ENCODE measurements at places on chromosomes 16 and 17.

GRCh38 chr17:80252871-80253270 lies 7.8 kb upstream of the RNF213 start:
- DNase-seq, result peak; percentile 84

- no peak for DNase-seq
Measured at GRCh38 chr17:31699281-31699680, 159.8 kb downstream of the COPRS start.

GRCh38 chr16:12078405-12079280 lies 102.1 kb downstream of the SNX29 start:
- DNase-seq, result no peak

- DNase-seq, result no peak
Measured at GRCh38 chr17:46878055-46878454, 26.7 kb downstream of the WNT9B start.

GRCh38 chr16:29742683-29743275 lies 3.0 kb downstream of the C16orf54 start:
- DNase-seq, result no peak

Data from H9 (cell line).